Cortex of kidney (tissue), 1 donor: ENCODE measurements at places on chromosomes 5 and 9.

- DNase-seq: no peak
Measured at GRCh38 chr5:28743025-28743715, 1704.8 kb upstream of the CDH9 start.

GRCh38 chr5:114101153-114101552 lies 260.7 kb upstream of the KCNN2 start:
- DNase-seq: no peak

DNA sequence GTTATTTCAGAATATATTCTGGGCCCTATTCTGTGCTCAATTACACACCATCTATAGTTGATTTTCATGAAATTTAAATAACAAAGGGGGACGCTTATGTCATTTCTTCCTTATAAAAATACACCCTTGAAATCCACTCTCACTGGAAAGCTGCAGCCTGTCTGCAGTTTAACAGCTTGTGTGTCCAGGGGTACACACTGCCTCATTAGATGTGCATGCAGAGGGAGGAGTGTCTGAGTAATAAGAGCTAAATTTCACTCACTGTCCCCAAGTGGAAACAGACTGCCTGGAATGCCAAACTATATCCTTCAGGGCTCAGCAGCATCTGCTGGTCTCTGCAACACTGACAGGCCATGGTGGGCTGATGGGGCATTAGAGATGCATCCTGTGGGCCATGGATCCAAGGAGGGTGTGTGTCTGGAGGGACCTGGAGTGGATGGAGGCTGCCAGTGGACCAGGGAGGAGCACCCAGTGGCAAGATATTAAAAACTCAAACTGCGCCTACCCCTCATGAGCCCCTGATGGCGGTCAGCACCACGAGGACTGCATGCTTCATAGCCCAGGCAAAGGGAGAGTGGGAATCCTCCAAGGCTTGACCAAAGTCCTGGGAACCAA lies 15.8 kb upstream of the TIFAB start:
- DNase-seq: no peak

GRCh38 chr9:99241106-99241505 lies 19.0 kb downstream of the SEC61B start:
- DNase-seq: no peak

DNA sequence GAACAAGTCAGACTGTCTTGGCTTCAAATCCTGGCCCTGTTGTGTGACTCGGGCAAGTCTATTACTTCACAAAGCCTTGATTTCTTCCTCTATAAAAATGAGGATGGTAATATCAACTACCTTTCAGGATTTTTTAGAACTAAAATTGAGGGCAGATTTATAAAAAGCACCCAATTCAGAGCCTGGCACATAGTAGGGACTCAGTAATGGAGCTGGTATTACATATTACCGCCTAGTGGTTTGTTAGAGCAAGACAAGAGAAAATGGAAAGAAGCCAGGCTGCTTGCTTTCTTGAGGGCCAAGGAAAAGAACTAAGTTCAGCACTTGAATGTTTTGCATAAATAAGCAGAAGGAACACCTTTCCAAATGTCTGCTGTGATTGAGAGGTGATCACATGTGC lies 19.4 kb downstream of the ZNF346 start:
- no peak for DNase-seq
